ENCODE measurements at places on chromosomes 2 and 18.

DNA sequence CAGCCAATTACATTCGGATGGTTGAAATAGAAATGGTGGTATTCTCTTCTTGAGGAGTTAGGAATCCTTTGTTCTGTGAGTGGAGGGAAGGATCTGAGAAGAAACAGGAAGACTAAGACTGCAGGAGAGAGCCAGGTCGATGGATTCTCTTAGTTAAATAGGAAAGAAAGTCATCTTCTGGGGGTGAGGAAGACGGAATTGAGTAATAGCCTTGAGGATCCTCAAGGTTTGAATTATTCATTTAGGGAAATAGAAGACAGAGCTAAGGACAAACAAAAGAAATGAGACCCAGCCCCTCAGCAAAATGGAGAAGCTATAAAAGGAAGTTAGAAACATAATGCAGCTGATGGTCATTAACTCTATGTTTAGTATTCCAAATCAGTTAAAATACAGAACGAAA is 1.8 kb downstream of the LAPTM4A start:
- no peak for DNase-seq

DNA sequence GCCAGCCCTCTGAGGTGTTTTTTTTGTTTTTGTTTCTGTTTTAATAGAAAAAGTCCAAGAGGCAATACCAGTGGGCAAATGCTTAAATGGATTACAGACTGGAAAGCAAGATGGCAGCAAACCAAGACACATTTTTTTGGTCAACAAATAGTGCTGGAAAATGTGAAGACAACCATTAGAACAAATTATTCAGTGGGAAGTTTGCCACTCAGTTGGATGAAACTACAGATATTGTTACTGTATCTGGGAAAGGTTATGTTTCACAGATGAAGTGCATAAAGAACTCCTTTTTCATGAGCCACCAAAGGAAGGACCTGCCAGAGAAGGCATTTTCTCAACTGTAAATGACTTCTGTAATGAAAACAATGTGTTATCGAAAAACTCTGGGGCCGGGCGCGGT is 93.0 kb upstream of the ODC1 start:
- no peak for DNase-seq

DNA sequence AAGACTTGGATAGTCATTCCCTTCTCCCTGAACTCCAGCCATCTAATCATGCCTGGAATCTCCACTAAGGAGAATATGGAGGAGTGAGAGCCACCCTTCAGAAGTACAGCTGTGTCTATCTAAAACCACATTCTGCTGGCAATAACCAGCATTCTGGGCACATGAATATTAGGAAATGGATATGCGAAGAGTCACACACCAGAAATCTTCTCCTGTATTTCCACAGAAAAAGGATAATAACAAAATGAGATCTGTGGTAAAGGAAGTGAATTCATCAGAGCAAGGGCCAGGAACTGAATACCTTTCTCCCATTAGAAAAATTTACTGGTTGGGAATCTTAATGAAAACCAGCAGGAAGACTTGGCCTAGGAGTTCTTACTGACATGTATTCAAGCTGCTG is 218.8 kb downstream of the SCG2 start:
- DNase-seq: no peak

DNA sequence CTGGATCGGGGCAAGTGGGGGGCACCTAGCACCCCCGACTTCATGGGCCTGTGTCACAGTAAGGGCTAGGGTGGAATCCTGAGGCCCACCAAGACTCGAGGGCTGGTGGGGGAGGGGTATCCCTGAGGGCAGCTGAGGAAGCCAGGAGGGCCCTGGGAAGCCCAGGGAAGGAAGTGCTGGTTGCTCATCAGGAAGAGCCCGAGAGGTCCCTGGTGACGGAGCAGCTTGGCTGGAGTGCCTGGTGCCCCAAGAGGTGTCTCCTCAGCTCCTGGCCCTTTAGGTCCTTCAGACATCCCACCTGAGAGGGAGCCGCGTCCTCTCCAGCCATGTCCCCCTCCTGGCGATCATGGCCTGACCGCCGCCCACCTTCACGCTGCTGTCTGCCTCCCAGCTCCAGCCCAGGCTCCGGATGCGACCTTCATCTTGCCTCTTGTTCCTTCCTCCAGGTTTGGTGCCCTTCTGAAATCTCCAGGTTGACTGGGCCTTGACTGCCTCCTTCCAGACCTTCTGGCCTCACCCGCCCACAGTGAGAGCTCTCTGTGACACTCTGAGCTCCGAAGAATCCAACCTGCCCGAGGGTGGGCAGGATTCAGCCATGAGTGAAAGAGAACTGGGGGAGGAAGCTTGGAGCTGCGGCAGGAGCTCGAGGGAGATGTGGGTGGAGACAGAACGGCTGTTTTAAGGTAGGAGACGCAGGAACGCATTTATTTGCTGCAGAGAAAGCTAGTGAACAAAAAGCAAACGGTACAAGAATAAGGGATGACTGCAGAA is 42.7 kb upstream of the SEMA4C start:
- DNase-seq: no peak

DNA sequence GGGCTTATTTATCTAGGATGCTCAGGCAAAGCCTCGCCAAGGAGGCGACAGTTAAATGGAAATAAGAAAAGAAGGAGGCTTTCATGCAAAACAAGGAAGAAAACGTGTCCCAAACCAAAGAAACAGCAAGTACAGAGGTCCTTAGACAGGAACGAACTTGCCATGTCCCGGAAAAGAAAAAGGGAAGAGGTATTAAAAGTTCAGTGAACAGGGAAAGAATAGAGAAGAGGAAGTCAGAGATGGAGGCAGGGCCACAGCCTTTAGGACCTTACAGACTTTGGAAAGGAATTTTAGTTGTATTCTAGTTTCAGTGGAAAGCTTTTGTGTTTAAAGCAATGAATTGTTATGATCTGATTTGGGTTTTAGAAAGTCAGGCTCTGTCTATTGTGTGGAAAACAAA is 22.1 kb downstream of the IKZF2 start:
- DNase-seq: no peak

- DNase-seq: no peak
These were observed 164.6 kb downstream of the LDLRAD4 start for GRCh38 chr18:13382954-13383827.

GRCh38 chr2:181991171-181991885 is 5.7 kb downstream of the PPP1R1C start:
- DNase-seq: no peak

DNA sequence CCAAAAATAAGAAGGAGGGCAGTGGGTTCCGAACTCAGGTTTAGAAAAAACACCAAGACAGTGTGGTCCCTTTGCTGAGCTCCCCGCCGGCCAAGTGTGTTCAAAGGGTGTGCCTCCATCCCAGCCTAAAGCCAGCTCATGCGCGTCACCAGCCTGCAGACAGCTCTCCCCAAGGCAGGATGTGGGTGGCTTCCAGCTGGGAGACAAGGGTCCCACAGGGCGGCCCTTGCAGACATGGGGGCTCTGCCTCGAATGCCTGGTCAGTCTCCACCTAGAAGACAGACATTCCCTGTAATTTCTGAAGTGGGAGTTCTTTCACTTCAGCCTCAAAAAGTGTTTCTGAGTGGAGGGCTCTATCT is 135.8 kb upstream of the GPC1 start:
- DNase-seq: no peak

- no peak for DNase-seq
These were observed 170.5 kb downstream of the FMNL2 start for GRCh38 chr2:152505495-152505906.

- no peak for DNase-seq
These were observed 341.3 kb downstream of the TGIF1 start for GRCh38 chr18:3791238-3791637.

- DNase-seq: peak; percentile 87
These were observed 3.7 kb downstream of the FBXO48 start for GRCh38 chr2:68463287-68463877.

GRCh38 chr2:100647709-100648108 is 84.9 kb downstream of the PDCL3 start:
- no peak for DNase-seq

DNA sequence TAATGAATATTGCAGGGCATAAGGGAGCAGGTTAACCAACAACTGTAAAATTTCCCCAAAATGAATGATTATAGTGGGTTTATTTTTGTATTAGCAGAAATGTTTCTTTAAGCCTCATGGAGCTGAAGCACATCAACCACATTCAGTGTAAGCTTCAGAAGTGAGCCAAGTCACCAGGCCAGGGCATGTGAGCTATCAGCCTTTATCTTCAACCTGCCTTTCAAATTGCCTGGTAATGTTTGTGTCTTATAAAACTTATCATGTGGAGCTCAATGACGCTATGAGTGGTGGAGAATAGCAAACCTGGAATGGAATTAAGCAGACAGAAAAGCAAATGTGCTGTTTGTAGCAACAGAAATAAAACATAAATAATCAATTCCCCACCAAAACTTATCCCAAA is 1068.4 kb downstream of the LRP1B start:
- no peak for DNase-seq

DNA sequence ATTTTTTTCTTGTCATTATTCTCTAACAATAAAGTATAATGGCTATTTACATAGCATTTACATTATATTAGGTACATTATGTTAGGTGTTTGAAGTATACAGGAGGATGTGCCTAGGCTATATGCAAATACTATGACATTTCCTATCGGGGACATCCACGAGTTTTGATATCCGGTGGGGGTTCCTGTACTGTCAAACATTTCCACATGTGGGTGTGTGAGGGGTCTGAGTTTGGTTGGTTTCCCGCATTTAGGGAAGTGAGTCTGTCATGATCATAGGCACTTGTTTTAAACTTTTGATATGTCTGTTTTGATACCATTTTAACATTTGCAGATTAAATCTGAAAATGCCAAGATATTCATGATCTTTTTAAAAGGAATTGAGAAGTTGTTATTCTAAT is 76.0 kb downstream of the CEP192 start:
- DNase-seq: no peak

DNA sequence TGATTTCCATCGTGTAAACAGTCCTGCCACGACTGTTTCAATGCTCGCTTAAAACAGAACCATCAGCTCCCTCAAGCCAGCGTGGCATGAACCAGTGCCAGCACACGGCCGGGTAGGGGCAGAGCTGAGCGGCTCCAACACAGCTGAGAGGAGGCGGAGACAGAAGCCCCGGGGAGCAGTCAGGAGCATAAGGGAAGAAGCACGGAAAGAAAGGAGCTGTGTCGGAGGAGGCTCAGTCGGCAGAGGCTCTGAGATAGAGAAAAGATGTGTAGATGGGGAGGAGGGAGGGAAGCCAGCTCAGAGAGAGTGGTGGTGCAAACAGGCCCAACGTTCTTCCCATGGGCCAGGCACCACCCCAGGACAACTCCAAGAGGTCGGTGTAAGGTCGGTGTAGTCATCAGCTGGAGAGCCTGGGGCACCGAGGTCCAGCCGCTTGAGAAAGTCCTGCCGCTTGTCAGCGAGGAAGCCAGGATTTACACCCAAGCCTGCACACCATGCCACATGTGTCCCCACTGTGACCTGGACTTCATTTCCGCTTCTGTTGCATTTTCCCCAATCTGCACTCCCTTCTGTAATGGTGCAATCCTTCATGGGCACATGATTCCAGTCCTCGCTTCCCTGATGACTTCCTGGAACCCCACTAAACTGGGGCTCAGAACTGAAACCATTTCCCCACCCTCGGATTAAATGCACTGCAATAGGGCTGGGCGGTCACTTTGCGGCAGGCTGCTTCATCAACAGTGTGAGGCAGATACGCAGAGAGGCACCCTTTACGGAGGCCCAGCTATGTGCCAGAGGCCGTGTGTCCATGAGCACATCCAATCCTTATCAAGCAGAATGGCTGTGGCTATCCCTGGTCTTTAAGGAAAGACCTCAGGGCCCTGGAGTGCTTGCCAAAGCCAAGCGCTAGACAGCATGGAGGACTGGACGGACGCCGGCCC is 43.5 kb downstream of the CYP27C1 start:
- no peak for DNase-seq

DNA sequence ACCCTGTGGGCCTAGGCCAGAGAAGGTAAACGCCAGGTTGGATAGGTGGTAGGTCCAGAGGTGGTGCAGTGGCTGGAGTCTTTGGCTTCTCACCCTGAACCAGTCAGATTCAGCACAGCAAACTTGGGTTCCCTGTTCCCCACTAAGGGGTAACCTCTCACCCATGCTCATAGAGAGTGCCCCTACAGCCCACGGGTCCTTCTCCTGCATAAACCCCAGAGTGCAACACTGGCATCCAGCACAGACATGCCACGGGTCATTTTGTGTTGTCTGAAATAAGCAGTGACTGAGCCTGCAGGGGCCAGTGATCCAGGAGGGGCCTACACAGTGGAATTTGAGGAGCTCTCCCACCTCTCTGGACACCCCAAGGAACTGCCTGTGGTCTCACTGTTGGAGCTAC is 40.5 kb upstream of the ATP6V1B1 start:
- DNase-seq: no peak

DNA sequence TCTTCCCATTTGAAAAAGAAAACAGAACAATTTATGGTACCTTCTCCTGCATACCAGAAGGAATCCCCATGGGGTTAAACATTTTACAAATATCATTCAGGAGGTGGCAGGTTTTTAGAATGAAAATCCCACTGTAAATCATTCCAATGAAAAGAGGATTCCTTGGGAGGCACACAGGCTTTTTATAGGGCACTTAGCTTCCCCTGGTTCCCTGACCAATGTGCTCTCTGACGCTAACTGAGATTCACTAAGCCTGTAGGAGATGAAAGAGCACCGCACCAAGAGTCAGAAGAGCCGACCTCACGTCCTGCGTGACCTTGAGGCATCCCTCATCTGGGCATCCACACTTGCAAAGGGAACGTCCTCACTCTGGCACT is 82.5 kb downstream of the CMPK2 start:
- DNase-seq: no peak

GRCh38 chr2:151771599-151772358 is 37.5 kb upstream of the NEB start:
- DNase-seq: no peak

GRCh38 chr2:24435391-24436316 is 55.4 kb upstream of the NCOA1 start:
- DNase-seq: no peak

DNA sequence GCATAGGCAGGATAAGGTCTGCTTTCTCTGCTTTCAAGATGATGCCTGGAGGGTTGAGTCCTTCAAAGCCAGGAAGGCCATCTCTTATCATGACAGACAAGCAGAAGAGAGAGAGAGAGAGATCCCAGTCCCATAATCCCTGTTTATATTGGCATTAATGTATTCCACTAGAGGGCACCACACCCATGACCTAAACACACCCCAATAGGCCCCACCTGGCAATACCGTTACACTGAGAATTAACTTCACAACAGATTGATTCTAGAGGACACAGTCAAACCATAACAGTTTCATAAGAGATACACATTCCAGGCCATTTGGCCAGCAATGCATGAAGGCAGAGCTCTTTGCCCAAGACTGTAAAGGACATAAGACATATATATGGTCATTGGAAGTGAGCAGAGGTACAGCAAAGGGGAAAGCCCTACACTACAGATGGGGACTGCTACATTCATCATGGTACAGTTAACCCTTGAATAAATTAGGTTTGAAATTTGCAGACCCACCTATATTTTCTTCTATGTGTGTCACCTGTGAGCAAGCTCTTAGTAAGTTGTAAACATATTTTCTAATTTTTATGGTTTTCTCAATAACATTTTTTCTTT is 1516.1 kb downstream of the RPIA start:
- DNase-seq: no peak

GRCh38 chr2:165804719-165805118 is 10.7 kb upstream of the GALNT3 start:
- DNase-seq: no peak

GRCh38 chr2:207311316-207312005 is 145.7 kb upstream of the KLF7 start:
- no peak for DNase-seq

Measured in hematopoietic multipotent progenitor cell treated with erythropoietin and hydrocortisone succinate and interleukin-3 and kit ligand, for 17 days (in vitro differentiated cells).